Omental fat pad (tissue), 4 donors: ENCODE measurements at places on chromosomes 16 and 17. TPM values are rescaled to one million over a fixed set of nuclear protein-coding genes. Genes with fewer than 3 reads are reported as not detected.
A peak's percentile ranks its signal among the peaks of the same experiment; 100 is the strongest.

RAMP2 gene
- total RNA-seq: 82.6 TPM

SNX20 gene
- total RNA-seq: 6.9 TPM

CES1 gene
- 166 TPM for total RNA-seq

CCDC47 gene
- total RNA-seq: 103 TPM

CACNA1H gene
- total RNA-seq: 8.5 TPM

ASGR2 gene
- total RNA-seq: 1.6 TPM

DNA sequence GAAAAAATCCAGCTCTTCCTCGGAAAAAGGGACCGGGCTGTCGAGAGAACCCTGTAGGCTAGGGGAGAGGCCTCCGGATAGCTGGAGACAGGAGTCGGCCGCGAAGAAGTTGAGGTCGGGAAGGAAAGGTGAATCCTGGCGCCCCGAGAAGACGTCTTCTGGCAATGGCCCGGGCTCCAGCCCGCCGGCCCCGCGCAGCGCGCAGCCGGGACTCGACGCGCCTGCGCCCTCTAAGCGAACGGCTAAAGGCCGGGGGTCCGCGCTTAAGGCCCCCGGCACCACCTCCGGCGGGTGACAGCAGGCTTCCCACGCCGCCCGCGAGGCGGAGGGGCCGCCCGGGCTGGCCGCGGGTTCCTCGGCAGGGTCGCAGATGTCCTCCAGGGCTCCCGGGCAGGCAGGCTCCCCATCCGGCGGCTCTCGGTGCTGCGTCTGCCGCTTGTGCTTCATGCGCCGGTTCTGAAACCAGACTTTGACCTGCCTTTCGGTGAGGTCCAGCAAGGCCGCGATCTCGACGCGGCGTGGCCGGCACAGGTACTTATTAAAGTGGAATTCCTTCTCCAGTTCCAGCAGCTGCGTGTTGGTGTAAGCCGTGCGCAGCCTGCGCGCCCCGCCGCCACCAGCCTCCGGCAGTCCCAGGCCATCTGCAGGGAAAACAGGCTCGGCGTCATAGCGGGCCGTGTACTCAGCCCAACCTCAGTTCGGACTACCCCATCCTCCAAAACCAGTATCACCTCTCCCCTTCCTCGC, 1.6 kb downstream of the HOXB2 start:
- no peak for DNase-seq

DNA sequence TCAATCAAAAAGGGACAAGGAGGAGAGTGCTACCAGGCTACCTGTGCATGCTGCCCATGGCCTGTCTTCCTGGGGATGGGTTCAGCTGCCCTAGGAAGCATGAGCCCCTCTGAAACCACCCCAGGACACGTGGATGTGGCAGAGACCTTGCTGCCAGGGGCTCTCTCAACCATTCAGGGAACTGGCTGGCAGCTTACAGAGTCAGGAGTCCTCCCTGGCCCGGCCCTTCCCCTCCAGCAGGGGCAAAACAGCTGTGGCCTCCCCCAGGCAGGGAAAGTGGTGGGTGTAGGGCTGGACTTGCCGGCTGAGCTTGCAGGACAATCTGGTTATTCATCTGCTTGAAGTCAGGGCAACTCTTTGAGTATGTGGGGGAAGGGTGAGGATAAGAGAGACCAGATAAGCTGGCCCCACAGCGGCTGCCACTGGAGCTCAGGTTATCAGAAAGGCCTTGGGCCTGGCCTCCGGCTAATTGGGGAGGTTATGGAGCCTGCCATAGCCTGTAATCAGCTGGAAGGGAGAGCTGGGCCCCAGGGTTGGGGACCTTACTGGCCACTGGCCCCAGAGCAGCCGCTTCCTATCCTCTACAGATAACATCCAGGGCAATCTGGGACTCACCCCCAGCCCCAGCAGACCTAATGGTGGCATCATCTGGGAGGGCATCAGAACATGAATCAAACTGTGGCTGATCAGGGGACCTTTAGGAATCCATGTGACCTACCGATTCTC, 5.6 kb upstream of the TBX2 start:
- no peak for DNase-seq

- no peak for DNase-seq
These were observed 9.5 kb upstream of the TCF25 start for GRCh38 chr16:89863741-89864526.

DNA sequence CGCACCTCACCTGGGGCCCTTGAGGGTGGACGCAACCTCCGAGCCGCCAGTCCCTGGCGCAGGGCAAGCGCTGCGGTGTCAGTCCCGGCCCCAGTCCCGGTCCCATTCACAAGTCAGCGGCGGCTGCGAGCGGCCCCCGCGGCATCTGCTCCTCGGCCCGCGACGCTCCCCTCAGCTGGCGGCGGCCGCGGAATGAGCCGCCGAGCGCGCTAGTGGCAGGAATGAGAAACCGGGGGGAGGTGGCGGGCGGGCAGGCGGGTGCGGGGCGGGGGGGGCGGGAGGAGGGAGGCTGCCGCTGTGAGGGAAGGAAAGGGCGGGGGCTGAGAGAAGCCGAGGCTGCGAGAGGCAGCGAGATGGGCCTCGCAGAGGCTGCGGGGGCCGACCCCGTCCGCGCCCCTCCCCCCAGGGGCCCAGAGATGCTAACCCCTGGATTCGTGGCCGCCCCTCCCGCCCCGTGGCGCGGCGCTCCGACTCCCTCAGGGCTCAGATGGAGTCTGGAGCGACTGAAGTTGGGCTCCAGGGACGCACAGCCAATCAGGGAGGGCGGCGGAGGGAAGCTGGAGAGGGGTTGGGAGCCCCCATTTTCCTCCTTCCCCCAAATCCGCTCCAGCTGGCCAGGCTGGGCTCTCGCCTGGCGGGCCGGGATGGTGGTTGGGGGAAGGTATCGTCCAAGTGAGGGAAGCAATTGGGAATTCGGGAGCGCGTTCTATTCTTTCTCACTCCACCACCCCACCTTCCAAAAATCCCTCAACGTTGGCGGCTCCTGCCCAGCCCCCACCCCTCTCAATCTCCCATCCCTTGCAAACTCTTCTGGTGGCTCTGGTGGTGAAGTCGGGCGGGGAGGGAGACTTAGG, at the start of gene CDH11:
Gene CDH11 (minus strand): TSS at position 194 of the 854 bp plus-strand sequence. CDS start 117,194 bp downstream, outside the sequence.
- DNase-seq: no peak

GRCh38 chr17:44010966-44011647, 3.7 kb downstream of the TMEM101 start:
- no peak for DNase-seq

DNA sequence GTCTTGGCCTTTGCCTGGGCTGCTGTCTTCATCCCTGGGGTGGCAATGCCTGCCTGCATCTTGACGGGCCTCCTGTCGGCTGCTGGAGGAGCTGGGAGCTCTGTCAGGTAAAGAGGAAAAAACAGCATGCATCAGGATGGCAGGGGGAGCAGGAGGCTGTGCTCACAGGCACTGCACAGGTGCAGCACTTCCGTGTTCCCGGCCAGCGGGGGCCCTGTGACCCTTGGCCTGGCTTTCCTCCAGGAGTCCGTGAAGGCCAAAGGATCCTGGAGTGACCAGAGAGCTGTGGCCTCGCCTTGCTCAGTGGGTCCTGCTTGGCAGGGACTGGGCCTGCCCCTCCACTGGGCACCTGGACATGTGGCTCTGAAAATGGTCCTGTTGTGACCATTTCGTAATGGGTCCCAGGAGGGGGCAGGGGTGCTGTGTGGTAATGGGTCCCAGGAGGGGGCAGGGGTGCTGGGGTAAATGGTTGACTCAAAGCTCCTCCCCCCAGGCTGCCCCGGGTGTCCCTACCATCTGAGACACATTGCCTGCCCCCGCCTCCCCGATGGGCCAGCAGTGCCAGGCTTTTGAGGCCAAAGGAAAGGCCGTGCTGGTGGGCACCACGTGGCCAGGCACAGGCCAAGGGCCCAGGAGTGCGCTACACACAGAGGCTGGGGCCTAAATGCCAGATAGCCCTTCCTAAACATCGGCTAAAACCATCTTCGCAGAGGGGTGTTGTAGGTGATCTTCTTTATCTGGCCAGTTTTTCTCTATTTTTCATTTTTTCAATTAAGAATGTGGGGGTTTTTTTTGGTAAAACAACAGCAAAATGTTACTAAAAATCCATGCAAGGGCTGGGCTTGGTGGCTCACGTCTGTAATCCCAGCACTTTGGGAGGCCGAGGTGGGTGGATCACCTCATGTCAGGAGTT, 4.0 kb upstream of the FASN start:
- DNase-seq: no peak

DNA sequence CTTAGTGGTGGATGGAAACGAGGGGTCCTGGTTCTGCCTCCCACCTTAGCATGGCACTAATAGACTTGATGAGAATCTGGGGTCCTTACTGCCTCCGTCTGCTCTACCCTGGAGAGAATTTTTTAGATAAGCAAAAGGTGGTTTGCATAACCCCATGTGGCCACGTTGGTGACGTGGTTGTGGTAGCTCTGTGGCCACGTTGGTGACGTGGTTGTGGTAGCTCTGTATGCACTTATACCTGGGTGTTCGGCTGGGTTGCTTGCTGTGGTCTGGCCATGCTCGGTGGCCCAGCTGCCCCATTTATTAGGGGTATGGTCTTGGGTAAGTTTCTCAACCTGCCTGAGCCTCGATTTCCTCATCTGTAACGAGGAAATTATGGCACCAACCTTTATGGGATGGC, 13.0 kb downstream of the SPIRE2 start:
- DNase-seq: no peak

DNA sequence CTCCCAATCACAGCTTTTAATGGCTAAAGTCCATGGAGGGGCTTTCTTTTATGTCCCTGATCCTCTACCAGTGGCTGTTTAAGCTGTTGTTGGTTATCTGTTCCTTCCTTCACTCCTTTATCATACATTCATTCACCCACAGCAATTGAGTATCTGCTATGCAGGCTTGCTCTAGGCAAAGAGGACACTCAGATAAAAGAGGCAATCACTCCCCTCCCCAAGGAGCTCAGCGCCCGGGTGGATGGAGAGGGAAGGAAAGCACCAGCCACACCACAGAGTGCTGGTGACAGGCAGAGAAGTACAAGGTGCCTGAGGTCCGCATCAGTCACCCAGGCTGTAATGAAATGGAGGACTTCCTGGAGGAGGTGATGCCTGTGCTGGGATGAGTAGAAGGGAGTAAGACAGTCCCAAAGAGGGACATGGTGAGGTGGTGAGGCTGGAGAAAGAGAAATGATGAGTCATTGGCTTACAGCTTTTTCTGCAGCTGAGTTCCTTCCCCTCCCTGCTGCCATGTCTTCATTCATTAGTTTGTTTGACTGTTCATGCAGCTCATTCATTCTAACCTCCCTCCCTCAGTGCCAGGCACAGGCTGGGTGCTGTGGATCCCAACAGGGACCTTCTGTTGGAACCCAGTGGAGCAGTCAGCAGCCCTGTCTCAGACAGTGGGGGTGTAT, 12.8 kb upstream of the NGFR start:
- no peak for DNase-seq

DNA sequence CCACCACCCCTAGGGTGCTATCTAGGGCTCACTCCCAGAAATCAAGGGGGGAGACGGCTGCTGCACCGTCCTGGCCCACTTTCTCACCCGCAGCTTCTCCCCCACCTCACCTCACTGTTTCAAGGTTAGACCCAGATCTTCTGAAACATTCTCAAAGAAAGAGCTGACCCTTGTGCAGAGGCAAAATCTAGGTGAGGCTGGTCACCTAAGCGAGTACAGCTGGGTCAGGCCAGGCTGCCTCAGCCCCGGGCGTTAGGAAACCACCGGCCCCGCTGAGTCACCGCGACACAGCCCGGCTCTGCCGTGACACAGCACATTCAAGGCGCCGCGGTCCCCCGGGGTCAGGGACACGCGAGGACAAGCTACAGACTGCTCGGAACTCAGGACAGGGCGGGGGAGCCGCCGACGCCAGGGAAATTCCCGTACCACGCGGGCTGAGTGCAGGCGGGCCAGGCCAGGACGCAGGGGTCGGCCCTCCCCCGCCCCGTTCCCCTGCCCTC, 27.1 kb downstream of the GNPTG start:
- peak; percentile 83 for DNase-seq

- no peak for DNase-seq
These were observed 31.1 kb upstream of the APOH start for GRCh38 chr17:66260275-66260674.

GRCh38 chr17:54435966-54436365, 464.7 kb upstream of the TOM1L1 start:
- no peak for DNase-seq

GRCh38 chr17:80031691-80032430, 3.8 kb downstream of the TBC1D16 start:
- no peak for DNase-seq

DNA sequence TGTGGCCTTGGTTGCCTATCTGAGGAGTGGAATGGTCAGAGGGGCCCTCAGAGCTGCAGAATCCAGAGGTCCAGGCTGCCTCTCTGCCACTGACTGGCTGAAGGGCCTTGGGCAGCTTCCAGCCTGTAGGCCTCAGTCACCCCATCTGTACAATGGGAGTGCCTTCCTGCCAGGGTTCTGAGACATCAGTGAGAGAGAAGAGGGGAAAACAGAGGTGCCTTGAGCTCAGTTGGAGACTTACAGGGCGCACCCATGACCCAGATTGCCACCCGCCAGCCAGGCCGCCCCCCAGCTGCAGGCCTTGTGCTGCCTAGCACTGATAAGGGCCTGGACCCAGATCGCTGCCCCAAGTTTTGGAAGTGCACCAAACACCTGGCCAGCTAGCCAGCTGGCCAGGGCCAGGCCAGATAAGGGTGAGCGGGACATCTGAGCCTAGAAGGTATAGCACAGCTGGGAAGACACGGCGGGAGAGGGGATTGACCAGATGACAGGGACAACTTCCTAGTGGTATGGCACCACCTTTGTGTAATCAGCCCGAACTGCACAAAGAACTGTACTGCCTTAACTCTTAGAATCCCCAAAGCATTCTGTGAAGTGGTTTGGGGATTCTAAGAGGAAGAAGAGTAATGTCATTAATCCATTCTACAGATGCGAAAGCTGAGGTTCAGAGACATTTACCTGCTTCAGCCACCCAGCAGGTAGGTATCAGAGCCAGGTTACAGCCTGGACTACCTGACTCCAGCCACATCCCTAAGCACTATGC, 1.4 kb downstream of the SLC4A1 start:
- DNase-seq: no peak
